ENCODE measurements at places on chromosomes 4 and X.

GRCh38 chr4:17418010-17418409, 93.9 kb downstream of the QDPR start:
- DNase-seq: no peak

DNA sequence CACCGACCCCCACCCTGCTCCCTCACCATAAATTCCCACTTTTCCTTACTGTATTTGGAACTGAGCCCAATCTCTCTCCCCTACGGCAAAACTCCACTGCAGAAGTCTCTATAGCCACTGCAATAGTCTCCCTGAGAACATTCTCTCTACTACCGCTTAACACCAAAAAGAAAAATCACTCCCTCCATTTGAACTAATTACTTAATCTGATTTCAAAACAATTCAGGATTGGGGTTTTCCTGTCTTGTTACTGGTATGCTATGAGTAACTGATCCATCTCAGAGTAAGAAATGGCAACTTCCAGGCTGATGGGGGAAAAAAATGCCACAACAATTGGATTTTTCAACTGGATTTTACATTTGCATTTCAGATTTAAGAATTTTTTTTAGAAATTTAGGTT, 5.8 kb downstream of the PAPSS1 start:
- no peak for DNase-seq

DNA sequence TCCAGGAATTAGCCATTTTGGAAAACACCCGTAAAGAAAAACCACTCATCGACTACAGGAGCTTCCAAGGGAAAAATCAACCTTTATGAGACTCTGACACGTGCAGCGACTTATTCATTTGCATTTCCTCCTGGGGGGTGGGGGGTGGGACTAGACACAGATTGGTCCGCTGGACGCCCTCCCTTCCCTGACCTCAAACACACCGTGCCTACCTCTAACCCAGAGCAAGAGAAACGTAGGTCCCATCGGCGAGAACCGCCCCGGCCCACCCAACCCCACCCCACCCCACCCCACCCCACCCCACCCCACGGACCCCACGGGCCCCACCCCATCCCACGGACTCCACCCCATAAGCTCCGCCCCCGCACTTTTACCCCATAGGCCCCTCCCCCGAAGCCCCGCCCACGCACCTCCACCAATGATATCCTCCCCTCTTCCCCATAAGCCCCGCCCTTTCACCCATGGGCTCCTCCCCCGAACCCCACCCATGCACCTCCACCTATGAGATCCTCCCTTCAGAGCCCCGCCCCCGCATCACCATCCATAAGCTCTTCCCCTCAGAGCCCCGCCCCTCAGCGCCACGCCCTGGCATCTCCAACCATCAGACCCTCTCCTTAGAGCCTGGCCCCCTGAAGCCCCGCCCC, 1.1 kb downstream of the GTPBP6 start:
- DNase-seq: peak; percentile 7

- no peak for DNase-seq
Observed at GRCh38 chrX:119647552-119648420, 41.6 kb upstream of the NKRF start.

- DNase-seq: no peak
Observed at GRCh38 chrX:124256629-124257380, 75.7 kb upstream of the TEX13D start.

DNA sequence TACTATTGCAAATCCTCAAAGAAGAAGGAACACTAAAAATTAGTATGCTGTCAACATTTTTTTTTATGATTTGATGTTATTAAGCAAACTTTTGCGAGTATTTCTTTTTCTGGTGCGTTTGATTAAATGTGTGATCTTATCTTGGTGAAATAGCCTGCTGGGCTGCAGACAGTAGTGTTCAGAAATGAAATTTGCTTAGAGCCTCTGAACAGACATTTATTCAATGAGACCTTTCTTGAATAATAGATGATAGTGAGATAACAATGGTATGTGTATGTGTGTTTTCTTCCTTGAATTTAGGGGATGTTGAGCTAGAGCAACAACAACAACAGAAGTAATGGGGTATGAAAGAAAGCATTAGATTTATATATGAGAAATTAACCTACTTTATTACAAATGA, 12.7 kb downstream of the ADGRL3 start:
- no peak for DNase-seq

Data from G401 (cell line).